ENCODE measurements at places on chromosomes 13 and 19.
A peak's percentile ranks its signal among the peaks of the same experiment; 100 is the strongest.

GRCh38 chr13:31629085-31629780, 110.1 kb upstream of the RXFP2 start:
- DNase-seq: no peak

GRCh38 chr19:18194181-18194530, 1.1 kb downstream of the MPV17L2 start:
- no peak for DNase-seq

GRCh38 chr13:60318186-60318585, 78.8 kb upstream of the TDRD3 start:
- no peak for DNase-seq

DNA sequence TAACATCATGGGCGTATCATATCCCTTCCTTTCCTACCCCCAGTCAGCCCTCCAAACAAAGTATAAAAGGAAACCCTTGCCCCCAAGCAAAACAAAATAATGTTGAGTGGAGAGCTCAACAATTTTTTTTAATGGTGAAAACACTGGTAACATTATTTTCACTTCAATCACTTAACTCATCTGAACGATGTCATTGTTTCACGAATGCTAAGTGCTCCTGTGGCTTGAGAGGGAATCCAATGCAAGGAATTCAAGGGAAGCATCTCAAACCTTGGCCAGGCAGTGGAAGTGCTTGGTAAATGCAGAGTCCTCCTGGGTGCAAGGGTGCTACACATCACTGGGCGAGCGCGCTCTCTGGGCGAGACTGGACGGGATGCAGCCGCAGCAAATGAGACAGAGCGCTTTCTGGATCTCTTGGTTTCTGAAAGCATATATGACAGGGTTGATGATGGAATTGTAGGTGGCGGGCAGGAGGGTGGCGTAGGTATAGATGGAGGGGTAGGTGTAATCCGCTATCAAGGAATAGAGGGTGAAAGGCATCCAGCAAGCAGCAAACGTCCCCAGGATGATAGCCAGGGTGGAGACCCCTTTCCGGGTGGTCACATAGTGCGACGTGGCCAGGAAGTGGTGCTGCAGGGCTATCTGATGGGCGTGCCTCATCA, 2.0 kb downstream of the GPR12 start:
- no peak for DNase-seq

GRCh38 chr19:50838239-50838638, 4.9 kb upstream of the KLK15 start:
- DNase-seq: peak; percentile 19

GRCh38 chr19:30017172-30017571, 75.1 kb downstream of the URI1 start:
- no peak for DNase-seq

GRCh38 chr13:97124915-97125809, 97.0 kb upstream of the MBNL2 start:
- no peak for DNase-seq

DNA sequence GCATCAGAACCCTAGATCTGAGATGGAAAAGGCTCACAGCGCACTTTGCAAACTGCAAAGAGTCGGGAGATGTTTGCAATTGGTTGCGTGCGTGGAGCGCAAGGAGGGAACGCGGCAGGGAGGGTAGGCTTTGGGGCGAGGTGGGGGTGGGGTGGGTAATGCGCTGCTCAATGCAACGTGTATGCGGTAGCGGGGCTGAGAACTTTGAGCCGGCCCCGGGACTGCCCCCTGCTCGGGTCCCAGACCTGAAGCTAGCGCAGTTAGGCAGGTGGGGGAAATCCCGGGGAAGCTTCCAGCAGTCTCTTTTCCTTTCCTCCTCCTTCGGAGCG, 971 bp downstream of the FOSB start:
- no peak for DNase-seq

GRCh38 chr19:56119582-56119978, 1.5 kb downstream of the ZNF787 start:
- DNase-seq: no peak

GRCh38 chr13:40170982-40171381, 495.5 kb downstream of the FOXO1 start:
- no peak for DNase-seq

DNA sequence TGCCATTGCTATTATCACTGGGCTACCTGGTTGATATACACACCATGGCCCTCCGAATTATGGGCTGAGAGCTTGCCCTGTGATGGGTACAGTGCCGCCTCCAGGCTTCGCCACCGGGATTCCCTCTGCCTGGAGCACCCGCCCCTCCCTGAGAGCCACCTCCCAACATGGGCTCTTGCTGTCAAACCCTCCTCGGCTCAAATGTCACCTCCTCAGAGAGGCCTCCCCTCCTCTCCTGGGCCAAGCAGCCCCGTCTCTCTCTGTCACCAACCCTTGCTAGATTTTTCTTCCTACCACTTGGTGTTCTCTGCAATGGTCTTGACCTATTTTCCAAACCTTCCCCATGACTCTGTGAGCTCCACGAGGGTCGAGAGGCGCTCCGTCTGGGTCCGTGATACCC, 12.2 kb upstream of the TLE2 start:
- DNase-seq: no peak

DNA sequence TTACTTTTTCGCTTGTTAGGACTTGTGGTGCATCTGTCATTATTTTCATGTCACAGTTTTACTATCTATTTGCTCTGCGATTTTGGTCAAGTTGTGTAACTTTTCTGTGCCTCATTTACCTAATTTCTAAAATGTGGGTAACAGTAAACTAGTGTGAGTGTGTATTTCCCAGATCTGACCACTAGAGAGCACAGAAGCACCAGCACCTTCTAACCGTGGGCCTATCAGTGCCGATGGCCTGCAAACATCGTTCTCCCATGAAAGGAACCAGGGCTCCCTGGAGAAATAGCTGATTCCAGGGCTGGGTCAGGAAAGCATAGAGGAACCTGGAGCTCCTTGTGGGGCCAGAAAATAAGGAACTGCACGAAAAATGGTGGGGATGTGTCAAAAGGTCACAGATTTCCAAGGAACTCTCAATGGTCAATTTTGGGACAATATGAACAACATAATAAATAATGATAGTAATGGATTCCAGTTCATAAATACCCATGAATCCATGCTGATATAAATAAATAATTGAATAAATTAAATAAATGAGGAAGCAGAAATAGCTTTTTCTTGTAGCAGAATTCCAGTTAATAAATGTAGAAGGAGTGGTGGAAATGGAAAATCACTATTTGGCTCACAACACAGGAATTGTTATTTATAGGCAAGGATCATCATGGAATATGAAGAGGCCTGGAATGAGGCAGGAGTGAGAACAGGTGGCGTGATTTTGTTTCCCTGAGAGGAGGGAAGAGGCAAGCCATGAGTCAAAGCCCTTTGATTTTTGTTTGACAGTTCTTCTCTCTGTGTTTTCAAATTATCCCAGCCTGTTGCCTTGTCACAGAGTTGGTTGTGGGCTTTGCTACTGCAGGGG, 31.1 kb downstream of the CEACAM8 start:
- no peak for DNase-seq

- DNase-seq: no peak
Observed at GRCh38 chr13:62309904-62310303, 894.3 kb upstream of the PCDH20 start.

DNA sequence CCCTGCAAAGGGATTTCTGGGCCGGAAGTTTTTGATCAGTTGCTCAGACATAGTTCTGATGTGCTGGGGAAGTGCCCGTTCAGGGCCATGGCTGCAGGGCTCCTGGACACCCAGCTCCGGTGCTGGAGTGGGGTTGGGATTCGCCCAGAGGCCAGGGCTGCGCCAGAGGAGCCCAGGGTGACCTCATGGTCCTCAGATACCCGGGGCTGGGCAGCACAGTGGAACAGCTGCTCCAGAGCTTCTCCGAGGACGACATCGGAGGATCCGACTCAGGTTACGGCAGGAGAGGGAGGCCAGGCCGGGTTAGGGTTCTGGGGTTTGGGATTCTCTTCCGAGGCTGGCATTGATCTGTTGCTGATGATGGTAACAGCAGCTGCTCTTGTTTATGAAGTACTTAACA, 20.9 kb downstream of the CARM1 start:
- DNase-seq: no peak

DNA sequence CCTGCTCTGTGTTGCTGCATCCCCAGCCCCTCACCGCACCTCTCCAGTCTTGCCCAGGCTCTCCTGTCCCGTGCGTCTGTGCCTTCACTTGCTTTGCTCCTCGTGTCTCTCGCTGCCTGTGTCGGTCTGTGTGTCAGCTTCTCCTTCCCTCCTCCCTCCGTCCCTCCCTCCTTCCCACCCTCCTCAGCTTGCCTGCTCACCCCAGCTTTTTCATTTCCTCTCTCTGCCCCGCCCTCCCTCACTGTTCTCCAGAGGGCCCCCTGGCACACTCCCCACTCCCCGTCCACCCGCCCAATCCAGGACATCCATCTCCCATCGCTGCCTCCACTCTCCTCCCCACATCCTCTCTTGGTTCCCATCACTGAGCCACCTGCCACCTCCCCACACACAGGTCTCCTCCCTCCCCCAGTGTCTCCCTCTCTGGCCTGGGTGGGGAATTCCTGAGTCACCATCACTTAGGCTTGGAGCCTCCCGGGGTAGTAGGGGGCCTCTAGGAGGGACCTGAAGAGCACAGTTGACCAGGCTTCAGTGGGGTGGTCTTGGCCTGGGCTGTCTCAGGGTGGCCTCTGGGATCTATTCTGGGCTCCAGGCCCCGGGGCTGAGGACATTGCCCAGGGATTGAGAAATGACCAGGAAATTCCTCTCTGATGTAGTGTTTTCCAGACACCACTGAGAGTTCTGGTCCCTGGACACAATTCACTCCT, at the start of gene PTGIR:
Gene PTGIR (minus strand): TSS at position 132 of the 704 bp plus-strand sequence. CDS start 864 bp downstream, outside the sequence.
- DNase-seq: no peak

DNA sequence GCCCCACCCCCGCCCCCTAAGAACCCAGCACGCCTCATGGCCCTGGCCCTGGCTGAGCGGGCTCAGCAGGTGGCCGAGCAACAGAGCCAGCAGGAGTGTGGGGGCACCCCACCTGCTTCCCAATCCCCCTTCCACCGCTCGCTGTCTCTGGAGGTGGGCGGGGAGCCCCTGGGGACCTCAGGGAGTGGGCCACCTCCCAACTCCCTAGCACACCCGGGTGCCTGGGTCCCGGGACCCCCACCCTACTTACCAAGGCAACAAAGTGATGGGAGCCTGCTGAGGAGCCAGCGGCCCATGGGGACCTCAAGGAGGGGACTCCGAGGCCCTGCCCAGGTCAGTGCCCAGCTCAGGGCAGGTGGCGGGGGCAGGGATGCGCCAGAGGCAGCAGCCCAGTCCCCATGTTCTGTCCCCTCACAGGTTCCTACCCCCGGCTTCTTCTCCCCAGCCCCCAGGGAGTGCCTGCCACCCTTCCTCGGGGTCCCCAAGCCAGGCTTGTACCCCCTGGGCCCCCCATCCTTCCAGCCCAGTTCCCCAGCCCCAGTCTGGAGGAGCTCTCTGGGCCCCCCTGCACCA, 11.9 kb downstream of the ARHGAP33 start:
- DNase-seq: no peak

- DNase-seq: no peak
Observed at GRCh38 chr13:101331731-101332130, 84.6 kb downstream of the NALCN start.

DNA sequence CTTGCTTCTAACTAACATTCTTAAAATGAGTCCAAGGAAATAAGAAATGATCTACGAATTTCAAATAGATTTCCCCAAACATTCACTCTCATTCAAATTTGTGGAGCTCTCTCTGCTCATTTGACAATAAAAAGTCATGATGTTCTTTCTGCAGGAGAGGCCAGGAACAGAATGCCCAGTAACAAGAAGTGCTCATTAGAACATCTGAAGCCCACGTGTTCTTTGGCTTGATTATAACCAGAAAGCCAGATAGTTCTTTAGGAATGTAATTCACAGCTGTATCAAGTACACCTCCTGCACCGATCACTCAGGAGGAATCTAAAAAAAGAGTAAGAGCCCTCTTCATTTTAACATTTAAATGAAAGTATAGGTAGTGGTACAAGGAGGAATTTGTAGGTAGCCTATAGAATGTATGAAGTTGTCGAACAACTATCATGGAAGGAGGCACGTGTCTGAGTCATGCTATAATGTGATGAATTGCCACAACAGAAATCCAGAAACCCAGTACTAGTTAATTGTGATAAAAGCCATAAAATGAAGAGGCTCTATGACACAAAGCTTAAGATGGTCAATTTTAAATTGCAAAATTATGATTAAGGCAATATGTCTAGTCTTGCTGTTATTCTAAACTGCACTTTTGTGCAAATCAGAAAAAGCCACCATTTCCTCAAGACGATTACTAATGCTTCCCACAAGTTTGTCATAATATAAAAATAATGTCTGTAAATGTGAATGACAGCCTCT, 12.8 kb downstream of the MEDAG start:
- no peak for DNase-seq

- DNase-seq: peak; percentile 13
Observed at GRCh38 chr13:52128714-52129700, at the start of gene NEK5. NEK5 (minus strand) TSS chr13:52129073; CDS start chr13:52127482, 1,591 bp downstream.

DNA sequence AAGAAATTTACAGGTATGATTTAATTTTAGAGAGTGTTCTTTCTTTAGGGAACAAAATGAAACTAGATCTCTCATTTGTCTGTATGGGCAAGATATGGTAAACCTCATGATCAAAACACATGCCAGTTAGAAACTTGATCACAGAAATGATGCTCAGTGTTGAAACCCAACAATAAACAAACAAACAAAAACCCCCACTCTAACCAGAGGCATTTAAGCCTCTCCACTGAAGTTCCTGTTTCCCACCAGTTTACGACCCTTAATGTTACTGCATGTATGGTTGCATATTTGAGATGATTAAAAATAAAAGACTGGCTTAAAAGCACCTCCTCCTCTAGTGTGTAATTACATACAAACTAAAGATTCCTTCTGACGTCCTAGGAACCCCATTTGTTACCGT, 293.3 kb upstream of the MAB21L1 start:
- DNase-seq: no peak

DNA sequence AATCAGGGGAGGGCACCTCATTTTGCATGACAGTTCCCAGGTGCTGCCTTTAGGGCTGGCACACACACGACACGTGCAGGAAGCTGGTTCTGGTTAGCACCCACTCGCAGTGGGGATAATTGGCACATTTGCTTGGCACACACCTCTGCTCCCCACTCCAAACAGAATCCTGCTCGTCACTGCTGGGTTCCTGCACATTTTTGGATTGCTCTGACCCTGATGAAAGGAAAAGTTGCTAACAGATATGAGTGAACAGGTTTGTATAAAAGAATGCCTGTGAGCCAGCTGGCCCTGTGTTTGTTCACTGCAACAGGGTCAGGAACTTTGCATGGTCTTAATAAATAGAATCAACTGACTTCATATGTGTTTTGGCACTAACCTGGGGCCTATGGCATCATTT, 1500.4 kb downstream of the EFNB2 start:
- no peak for DNase-seq

GRCh38 chr13:44718467-44718866, 142.3 kb upstream of the TSC22D1 start:
- DNase-seq: no peak

Data from T-helper 1 cell (primary cell).